ENCODE measurements at places on chromosomes 5 and 9.

DNA sequence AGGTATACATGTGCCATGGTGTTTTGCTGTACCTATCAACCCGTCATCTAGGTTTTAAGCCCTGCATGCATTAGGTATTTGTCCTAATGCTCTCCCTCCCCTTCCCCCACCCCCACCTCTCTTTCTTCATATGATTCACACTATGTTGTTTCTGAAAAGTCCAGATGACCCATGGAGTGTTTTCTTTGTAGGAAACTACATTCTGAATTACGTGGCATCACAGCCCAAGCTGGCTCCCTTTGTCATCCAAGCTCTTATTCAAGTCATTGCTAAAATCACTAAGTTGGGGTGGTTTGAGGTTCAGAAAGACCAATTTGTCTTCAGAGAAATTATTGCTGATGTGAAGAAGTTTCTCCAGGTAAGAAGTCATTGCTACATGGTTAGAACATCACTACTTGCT is 30.4 kb downstream of the RANBP17 start:
- DNase-seq: no peak
- H3K36me3 ChIP-seq: no peaks in the 10 kb centered on the region
- H3K27ac ChIP-seq: no peak overlapping the region
- no peak overlapping the region for H3K4me3 ChIP-seq
- no peaks in the 10 kb centered on the region for H3K27me3 ChIP-seq
- H3K4me1 ChIP-seq: no peaks in the 10 kb centered on the region

DNA sequence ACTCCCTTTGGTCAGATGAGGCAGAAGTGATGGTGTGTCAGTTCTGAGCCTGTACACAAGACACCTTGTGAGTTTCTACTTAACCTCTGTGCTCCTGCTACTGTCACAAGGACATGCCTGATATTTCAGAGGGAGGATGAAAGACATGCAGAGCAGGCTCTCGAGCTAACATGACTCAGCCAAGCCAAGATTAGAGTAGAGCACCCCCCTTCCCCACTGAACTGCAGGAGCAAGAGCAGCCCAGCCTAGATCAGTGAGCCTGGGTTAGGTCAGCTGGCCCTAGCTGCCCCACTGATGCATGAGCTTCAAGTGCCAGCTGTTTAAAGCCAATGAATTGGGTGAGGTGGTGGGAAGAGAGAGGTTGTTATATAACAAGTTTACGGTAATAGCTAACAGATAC is 36.7 kb downstream of the BRINP1 start:
- no peaks in the 10 kb centered on the region for H3K36me3 ChIP-seq
- no peak overlapping the region for H3K4me3 ChIP-seq
- H3K4me1 ChIP-seq: no peaks in the 10 kb centered on the region
- DNase-seq: no peak

DNA sequence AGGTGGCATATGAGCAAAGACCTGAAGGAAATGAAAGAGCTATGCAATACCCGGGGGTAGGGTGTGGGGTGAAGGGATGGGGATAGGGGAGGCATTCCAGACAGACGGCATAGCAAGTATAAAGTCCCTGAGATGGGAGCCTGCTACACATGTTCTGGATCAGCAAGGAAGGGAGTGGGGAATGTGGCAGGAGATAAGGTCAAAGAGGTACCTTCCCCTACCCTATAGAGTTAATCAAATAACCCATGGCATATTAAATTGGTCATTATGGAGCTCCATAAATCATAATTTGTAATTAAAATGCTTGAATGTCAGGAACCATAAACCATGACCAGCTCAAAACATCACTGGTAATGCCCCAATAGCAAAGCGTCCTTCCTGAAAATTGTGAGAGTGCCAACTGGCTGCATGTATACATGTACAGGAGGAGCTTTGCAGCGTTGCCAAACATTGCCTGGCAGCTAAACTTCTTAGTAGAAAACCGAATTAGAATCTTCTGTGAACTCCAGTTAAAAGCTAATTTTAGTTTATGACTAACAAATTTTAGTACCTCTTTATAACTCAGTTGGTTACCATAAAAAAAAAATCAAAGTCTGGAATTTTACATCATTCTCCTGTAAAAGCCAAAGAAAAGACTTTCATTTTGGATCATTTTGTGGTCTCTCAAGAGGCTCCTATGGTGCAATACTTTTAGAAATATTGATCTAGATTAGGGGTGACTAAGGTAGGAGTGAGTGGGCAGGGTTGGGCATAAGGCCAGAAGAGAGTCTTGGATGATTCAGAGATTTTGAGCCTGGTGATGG is 4.7 kb downstream of the DNAI1 start:
- DNase-seq: peak; percentile 75
- no peaks in the 10 kb centered on the region for H3K36me3 ChIP-seq
- H3K4me1 ChIP-seq: peaks cover 15% of the 10 kb centered on the region
- H3K27me3 ChIP-seq: no peaks in the 10 kb centered on the region
- peak overlapping the region; percentile 37 for H3K27ac ChIP-seq
- no peak overlapping the region for H3K4me3 ChIP-seq

GRCh38 chr9:81597419-81598122 is 91.8 kb downstream of the TLE1 start:
- no peaks in the 10 kb centered on the region for H3K4me1 ChIP-seq

- no peak overlapping the region for H3K4me3 ChIP-seq
- no peaks in the 10 kb centered on the region for H3K27me3 ChIP-seq
- H3K27ac ChIP-seq: no peak overlapping the region
- no peaks in the 10 kb centered on the region for H3K4me1 ChIP-seq
- no peaks in the 10 kb centered on the region for H3K36me3 ChIP-seq
- DNase-seq: no peak
These were observed 428.0 kb upstream of the TRPC7 start for GRCh38 chr5:136793300-136793699.

GRCh38 chr5:9455826-9456434 is 89.9 kb downstream of the SEMA5A start:
- H3K4me1 ChIP-seq: 0 out of 2 replicates have a peak, but pooled peaks cover 8% of the 10 kb centered on the region
- no peaks in the 10 kb centered on the region for H3K36me3 ChIP-seq
- no peak overlapping the region for H3K4me3 ChIP-seq
- no peaks in the 10 kb centered on the region for H3K27me3 ChIP-seq
- no peak overlapping the region for H3K27ac ChIP-seq

DNA sequence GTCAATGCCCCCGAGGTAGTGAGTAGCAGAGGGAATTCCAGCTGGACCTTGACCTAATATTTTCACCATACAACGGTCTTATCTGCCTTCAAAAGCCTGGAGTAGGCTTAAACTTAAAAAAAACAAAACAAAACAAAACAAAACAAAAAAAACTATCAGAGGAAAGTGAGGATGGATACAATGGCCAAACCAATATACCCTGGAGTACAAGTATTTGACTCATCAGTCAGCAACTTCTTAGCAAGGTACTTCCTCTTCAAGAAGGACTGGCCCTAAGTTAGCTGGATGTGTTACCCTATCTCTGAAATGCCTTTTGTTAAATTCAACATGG is 160.6 kb upstream of the GNA14 start:
- peak; percentile 74 for DNase-seq
- H3K36me3 ChIP-seq: 0 out of 2 replicates have a peak, but pooled peaks cover 4% of the 10 kb centered on the region
- no peak overlapping the region for H3K4me3 ChIP-seq
- peaks cover 39% of the 10 kb centered on the region for H3K4me1 ChIP-seq
- H3K27me3 ChIP-seq: no peaks in the 10 kb centered on the region

Measured in PC-9 (cell line).